Fibroblast of villous mesenchyme (primary cell): ENCODE measurements at places on chromosomes 13 and 19.

DNA sequence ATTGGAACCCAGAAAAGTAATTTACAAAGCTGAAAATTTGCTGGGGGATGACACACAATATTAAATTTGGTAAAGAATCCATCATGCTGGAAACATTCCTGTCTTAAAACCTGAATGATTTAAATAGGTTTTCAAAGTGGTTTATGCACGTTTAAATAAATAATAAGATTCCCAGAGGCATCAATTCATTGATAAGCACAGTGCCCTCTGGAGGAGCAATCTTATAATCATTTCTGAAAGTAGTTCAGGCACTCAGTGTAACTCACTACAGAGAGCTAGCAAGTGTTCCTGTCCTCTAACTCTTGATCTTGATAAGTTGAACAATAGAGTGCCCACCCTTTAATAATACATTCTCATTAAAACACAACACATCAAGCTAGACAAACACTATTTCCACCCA, 43.5 kb upstream of the SHISA2 start:
- no peak for DNase-seq

DNA sequence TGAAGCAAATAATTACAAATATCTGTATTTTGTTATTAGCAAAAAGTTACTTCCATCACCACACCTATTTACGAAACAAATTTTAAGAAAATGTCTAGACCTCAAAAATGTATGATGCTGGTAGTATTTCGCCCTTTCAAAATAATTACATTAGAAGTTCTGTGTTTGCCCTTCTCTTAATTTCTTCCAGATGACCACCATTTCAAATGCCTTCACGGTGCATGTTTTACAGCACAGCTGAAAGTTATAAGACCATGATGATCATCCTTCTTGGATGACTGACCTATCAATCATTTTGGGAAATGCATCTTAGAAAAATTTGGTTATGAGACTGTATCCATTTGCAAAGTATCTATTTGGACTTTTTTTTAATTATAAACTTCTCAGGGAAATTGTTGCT, 390.8 kb downstream of the SLITRK6 start:
- DNase-seq, result no peak

DNA sequence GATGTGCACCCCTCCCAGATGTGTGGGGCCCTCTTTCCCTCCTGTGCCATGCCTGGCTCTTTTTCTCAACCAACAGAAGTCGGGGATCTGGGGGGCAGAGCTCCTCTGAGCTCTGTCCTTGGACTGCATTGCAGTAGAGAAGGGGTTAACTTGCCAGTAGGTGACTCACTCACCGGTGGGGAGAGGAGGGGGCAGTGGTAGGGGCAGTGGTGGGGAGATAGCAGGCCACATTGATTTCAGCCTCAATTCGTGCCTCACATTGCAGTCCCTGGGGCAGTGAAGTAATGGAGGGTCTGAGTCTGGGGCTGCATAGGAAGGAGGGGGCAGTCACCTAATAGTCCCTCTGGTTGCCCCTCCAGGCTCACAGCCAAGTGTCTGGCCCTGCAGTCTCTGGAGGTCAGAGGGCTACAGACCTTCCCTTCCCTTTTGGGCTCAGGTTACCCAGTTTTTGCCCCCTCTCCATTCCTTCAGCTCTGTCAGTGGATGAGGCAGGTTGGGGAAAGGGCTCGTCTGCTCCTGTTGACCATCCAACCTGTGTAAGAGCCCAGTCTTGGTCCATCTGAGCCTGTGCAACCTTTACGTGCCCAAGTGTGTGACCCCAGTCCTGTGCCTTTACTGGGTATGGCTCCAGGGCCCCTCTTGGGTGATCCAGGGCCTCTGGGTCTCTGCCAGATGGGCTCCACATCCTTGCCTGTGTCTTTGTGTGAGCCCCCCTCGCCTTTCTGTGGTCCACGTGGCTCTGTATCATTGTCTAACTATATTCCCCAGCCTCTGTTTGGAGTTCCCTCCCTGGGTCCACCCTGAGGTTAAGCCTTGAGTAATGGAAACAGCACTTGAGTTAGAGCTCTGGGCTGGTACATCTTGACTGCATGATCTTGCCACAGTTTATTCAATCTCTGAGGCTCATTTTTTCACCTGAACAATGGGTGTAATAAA, 13.0 kb downstream of the CIC start:
- DNase-seq, result peak; percentile 41

- no peak for DNase-seq
Measured at GRCh38 chr19:14119146-14119545, 1.6 kb upstream of the PRKACA start.

- peak; percentile 43 for DNase-seq
Measured at GRCh38 chr13:77919246-77919920, 752 bp upstream of the EDNRB start.

DNA sequence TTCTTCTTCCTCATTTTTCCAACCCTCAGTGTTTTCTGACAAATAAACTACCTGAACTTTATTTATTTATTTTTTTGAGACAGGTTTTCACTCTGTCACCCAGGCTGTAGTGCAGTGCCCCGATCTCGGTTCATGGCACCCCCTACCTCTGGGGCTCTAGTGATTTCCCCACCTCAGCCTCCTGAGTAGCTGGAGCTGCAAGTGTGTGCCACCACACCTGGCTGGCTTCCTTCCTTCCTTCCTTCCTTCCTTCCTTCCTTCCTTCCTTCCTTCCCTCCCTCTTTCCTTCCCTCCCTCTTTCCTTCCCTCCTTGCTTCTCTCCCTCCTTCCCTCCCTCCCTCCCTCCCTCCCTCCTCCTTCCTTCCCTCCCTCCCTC, 32.3 kb downstream of the KCTD4 start:
- DNase-seq, result no peak

- no peak for DNase-seq
Measured at GRCh38 chr19:1357531-1358109, 26.1 kb upstream of the NDUFS7 start.

- peak; percentile 38 for DNase-seq
Measured at GRCh38 chr13:108993346-108993745, 363.9 kb downstream of the MYO16 start.

- DNase-seq, result no peak
Measured at GRCh38 chr13:104785952-104786351, 1719.7 kb upstream of the SLC10A2 start.

DNA sequence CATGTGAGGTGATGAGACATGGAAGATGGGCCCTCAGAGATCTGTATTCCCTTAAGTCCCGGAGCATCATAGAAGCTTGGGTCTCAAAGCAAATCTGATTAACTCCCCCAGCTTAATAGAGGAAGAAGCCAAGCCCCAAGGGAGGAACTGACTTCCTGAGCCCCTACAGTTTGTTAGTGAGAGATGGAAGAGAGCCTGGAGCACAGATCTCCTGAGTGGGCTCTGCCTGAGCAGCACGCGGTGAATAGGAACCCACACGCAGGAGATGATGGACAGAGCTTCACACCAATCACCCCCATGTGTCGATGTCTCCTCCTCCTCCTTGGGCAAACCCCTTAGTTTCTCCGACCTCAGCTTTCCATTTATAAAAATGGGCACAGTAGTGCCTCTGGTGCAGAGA, 50.1 kb upstream of the ATP12A start:
- no peak for DNase-seq

GRCh38 chr13:19810151-19810550, 27.4 kb upstream of the PSPC1 start:
- no peak for DNase-seq

- DNase-seq, result peak; percentile 19
Measured at GRCh38 chr13:48121733-48122132, 26.8 kb upstream of the MED4 start.

DNA sequence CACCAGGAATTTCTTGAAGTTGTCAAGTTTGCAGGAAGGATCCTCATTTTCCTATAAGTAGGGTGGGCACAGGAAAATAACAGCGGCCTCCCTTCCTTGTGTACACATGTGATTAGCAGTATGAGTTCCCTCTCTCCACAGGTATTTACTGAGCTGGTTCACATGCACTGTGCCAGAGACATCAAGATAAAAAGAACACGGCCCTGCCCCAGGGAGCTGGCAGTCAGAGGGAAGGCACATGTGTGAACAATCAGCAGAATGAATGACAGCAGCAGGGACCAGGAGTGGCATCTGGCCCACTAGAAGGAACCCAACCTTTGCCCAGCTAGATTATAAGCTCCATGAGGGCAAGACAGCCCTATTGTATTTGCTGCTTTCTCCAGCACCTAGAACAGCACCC, 13.9 kb downstream of the DOCK9 start:
- no peak for DNase-seq

DNA sequence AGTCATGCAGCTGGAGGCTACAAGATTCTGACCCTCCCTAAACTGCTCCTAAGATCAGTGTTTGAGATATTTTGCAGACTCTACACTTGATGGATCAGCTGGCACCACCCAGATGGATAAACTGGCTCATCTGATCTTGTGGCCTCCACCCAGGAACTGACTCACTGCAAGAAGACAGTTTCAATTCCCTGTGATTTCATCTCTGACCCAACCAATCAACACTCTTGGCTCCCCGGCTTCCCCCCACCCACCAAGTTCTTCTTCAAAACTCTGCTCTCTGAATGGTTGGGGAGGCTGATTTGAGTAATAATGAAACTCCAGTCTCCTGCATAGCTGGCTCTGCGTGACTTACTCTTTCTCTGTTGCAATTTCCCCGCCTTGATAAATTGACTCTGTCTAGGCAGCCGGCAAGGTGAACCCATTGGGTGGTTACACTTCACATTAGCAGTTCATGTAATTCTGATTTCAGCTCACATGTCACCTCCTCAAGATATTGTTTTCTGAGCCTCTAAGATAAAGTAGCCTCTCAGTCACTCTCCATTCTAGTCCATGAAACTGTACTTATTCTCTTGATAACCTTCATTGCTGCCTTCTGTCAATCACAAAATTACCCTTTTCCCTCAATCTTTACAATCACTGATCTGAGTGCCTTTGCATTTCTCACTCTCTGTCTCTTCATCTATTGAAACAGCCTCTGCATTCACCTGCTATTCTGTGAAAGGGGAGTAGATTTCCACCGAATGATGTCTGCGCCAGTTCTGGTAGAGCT, 9.9 kb upstream of the FPR3 start:
- peak; percentile 96 for DNase-seq

DNA sequence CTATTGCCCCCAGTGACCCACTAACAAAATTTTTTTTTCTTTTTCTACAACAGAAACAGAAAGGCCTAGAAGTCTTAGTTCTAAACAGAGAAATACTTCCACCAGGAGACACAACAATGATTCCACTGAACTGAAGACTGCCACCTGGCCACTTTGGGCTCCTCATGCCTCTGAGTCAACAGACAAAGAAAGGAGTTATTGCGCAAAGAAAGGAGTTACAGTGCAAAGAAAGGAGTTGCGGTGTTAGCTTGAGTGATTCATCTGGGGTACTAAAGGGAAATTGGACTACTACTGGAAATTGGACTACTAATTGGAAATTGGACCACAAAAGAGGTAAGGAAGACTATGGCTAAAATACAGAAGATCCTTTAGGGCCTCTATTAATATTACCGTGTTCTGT, 116.6 kb downstream of the PCDH17 start:
- DNase-seq, result no peak

DNA sequence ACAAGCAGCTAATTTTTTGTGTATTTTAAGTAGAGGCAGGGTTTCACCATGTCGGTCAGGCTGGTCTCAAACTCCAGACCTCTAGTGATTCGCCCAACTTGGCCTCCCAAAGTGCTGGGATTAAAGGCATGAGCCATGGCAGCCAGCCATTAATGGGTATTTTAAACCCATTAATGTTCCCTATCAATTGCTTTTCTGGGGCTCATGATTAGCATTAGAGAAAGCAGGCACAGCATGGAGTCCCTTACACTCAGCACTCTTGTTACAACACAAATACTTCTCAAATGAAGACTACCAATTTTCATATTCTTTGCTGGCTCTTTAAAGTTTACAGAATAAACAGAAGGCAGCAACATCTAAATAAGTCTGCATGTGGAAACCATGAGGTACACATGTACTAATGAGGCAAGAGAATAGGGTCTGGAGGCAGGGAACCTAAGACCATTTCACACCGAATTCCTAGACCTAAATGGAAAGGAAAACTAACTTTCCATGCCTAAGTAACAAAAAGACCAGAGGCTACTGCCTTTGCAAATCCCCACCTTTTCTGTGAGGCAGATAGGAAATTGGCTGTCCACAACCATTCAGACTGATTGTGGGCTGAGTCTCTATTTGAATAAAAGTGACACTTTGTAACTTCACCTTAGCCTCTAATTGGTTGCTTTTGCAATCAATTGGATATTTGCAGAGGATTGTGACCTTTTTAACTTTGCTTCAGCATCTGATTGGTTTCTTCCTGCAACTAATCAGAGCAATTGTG, 21.2 kb downstream of the ZNF675 start:
- no peak for DNase-seq

GRCh38 chr13:77372275-77372674, 45.4 kb upstream of the MYCBP2 start:
- DNase-seq, result peak; percentile 59

DNA sequence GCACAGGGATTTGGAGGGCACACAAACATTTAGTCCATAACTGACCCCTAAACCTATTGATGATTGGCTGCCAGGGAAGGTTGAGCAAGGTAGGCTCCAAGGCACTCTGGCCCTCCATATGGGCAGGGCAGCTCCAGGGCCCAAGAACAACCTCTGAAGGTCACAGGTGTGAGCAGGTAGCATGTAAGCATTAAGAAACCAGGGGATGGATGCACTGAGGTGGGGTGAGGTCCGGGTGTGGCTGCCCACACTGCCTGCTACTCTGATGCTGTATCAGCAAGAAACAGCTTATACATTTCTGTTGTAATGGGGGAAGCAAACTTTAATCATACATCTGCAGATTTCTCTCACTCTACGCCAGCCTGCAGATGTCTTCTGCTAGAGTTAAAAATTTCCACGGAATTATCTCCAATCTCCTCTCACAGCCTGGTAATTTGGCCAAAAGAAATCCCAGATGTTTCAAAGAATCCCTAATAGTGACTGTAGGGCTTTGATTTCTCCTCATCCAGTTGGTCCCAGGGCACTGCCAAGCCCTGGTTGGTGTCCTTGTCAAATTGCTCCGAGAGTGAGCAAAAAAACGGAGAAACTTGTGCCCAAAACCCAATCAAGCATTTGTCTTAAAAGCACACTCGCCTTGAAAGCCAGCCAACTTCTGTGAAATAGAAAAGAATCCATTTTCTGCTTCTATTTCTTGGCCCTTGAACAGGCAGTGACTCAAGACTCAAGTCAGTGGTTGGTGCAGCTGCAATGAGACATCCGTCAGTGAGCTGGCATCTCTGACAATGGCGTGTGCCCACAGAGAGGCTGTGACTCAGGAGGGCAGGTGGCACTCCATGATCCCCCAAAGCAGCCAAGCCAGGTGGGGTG, 72.5 kb upstream of the MRI1 start:
- DNase-seq, result no peak

DNA sequence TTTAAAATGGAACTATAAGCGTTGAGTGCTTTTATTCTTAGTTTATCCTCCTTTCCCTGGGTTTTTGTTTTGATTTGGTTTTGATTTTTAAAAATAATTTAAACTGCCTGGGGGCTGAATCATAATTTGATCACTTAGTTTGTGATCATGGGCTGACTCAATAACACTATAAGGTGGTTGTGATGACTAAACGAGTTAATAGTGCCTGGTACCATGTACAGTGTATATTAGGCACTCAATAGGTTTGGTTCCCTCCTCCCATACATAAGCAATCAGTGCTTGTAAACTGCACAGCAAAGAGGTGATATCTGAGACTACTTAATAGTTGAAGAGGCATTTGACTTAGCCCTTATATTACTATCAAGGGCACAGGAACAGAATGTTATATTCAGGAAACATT, 200.9 kb upstream of the RFC3 start:
- no peak for DNase-seq

GRCh38 chr13:97982286-97982685, 28.8 kb downstream of the IPO5 start:
- DNase-seq, result peak; percentile 34
